ENCODE measurements at places on chromosomes 3 and 15.

GRCh38 chr15:80266113-80266512 is 14.1 kb upstream of the CTXND1 start:
- no peak for DNase-seq

- no peak for DNase-seq
Measured at GRCh38 chr3:128236657-128237056, 83.4 kb downstream of the EEFSEC start.

DNA sequence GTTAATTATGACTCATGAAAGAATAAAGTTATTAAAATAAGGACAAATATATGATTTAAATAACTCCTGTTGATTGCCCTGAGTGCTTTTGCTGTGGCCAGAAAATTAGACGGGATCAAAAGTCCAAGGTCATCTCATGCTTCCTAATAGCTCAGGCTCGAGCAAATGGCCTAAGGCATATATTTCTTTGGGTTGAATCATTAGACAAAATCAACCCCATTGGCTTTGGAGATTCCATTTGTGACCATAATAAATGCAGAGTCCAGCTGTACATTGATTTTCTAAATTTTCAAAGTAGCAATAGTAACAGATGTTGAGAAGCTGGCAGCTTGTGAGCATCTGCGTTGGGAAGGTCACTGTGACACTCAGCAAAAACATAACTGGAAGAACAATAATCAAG is 464.5 kb upstream of the TGFBR2 start:
- no peak for DNase-seq

GRCh38 chr3:106514431-106514830 is 645.6 kb upstream of the CBLB start:
- DNase-seq = no peak

DNA sequence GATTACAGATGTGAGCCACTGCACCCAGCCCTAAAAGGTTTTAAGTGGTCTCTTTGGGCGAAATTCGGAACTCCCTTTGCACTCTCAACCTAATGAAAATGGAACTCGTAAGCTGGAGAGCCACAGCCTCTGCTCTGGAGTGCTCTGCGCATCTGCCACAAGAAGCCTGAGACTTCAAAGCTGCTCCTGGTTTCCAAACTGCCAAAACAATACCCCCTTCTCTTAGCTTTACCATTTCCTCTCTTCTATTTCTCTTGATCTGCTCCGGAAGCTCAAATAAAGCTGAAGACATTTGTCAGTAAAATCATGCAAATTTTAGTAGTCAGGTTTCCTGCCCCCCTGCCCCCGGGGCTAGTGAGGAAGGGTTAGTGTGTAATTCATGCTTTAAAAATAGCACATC is 312.7 kb downstream of the MFSD1 start:
- no peak for DNase-seq

GRCh38 chr3:157475921-157476414 is 27.2 kb downstream of the VEPH1 start:
- no peak for DNase-seq

GRCh38 chr3:49805367-49805782 is 2.3 kb downstream of the INKA1 start:
- DNase-seq = no peak

- DNase-seq = no peak
Measured at GRCh38 chr3:48472673-48472922, 26.1 kb downstream of the ATRIP start.

DNA sequence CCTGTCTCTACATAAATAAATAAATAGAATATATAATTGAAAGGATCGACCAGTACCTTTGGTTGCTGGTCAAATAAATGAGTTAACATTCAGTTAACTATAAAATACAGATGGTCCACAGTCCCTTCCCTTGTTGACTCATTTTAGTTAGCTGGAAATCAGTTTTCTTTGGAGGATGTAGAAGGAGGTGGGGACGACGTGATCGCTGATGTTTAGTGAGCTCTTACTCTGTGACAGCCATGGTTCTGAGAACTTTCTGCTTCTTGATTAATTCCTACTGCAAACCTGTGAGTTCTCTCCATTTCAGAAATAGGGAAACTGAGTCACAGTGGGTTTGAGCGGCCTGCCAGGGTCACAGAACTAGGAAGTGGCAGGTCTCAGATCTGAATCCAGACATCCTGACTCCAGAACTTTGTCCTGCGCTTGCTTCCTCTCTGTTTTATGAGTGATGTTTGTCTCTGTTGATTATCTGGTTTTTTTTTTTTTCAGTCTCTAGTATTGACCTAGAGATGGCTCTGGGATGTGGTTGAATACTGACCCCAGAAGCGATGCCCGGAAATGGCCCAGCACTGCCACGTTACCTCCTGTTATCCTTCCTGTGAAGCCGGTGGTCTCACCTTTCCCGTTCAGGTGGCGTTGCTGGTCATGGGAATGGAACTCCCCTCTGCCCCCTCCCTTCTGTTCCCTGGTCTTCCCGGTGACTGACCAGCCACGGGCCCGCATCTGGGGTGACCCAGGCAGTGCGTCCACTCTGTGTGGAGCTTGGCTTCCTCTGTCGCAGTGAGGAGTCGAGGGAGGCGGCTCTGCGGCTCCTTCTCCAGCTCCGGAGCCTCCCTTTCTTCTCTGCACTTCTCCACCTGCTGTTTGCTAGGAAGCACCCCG is 18.2 kb downstream of the SYNM start:
- DNase-seq = no peak

DNA sequence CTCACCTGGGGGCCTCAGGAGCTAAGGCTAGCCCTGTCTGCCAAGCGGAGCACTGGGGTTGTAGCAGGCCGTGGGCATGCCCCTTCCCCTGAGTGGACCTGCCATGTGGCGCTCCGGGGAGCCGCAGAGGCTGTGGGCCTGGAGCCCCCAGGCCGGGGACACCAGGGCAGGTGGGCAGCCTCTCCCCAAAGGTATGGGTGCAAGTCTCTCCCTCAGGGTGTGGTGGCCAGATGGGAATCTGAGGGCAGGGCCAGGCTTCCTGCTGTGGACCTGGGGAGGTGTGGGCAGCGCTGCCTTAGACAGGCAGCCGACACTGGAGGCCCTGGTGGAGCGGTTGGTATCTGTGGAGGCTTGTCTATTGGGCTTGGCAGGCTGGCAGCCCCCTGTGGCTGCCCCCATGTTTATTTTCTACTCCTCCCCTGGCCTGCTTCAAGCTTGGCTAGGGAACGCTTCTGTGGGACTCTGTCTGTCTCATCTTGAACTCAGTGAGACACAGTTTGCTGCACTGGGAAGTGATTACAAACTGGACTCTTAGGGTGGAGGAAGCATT is 5.9 kb downstream of the ACVR2B start:
- DNase-seq = no peak

GRCh38 chr3:18122264-18122663 is 302.9 kb downstream of the SATB1 start:
- DNase-seq = no peak

GRCh38 chr3:195401943-195402342 is 40.9 kb downstream of the ACAP2 start:
- DNase-seq = no peak

DNA sequence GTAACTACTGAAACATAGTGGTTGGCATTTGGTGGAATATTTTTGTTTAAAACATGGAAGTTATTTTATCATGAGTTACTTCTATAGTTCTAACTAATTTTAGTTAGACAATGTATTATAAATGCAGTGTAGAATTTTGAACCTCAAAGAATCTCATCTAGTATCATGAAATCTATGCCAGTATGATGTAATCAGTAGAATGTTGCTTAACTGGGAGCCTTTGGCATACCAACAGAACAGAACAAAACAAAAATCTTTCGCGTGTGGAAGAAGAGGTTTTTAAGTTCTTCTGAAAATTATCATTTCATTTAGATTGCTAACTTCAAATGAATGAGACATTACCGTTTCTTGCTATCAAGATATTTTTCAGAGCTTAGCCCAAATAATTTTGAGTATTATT is 98.4 kb upstream of the LRRFIP2 start:
- no peak for DNase-seq

- no peak for DNase-seq
Measured at GRCh38 chr15:93428150-93428549, 339.1 kb upstream of the RGMA start.

- no peak for DNase-seq
Measured at GRCh38 chr3:24522146-24522579, 27.5 kb upstream of the THRB start.

GRCh38 chr15:42165106-42165505 is 8.7 kb upstream of the PLA2G4F start:
- DNase-seq = no peak

DNA sequence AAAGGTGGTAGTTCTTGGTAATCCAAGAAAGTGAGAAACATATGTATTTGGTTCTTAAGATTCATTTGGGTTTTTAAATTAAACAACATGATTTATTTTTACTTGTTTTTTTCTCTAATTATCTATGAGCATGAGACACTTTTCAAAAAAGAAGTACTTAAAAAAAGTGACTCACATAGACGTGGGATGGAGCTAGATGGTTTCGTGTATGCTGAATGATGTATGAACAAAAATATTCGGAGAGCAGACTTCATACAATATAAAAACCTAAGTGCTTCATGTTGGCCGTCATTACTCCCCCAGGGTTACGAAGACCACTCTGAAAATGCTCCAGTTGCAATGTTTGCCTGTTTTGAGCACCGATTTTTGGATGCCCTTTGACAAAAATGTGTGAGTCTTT is 90.9 kb downstream of the RORA start:
- DNase-seq = no peak

- peak; percentile 95 for DNase-seq
Measured at GRCh38 chr15:78049691-78050440, 27.6 kb downstream of the TBC1D2B start.

DNA sequence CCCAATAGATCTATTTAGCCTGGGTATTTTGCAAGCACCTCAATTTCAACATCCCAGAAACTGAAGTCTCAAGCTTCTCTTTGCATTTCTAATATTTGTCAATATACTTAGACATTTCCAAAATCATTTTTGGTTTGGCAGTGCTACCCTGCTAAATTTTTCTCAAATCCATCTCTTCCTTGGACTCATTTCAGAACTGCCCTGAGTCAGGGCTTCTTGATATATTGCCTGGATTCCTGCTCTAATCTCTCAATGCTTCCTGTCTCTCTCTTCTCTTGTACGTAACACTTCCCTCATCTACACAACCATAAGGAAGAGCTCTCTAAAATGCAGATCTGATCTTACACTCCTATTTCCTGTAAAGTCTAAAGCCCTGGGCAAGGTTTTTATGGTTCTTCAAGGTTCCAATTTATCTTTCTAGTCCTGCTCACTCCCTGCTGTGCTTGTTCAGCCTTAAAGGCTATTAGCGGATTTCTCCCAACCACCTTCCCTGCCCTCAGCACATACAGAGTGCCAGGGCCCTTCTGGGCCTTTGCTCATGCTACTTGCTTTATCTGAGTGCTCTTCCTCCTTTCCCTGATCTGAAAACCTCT is 53.0 kb upstream of the MME start:
- no peak for DNase-seq
